ENCODE measurements at places on chromosomes 5 and 9.

DNA sequence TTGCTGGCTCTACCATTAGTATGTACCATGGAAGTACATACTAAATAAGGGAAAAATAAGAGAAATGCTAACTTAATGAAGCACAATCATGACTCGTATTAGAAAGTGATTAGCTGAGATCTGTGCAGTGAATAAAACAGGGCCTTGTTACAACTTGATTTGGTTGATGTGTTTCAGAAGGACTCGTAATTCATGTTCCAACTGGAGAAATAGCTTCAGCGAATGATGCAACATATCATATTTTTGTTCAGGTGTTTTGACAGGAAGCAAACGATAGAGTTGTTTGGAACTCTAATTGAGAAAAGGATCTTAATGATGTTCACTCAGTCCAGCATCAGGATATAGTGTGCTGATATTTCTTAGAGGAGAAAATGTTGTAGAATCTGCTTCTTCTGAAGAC, 474.6 kb upstream of the WWC1 start:
- DNase-seq = no peak

DNA sequence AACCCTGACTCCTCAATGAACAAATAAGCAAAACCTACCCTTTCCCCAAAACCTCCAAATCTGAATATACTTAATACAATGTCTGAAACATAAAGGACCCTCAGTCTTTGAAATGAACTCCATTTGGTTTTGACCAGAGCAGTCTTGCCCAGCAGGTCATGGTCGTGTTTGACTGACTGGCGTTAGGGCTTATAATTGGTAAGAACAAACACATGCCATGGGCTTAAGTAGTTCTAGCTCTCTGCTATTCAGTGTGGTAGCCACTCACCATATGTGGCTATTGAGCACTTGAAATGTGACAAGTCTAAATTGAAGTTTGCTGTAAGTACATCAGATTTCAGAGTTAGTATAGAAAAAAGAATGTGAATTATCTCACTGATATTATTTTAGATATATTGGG, 42.1 kb downstream of the LRRTM2 start:
- DNase-seq = no peak

- DNase-seq = no peak
Measured at GRCh38 chr5:91010090-91010489, 373.0 kb downstream of the ARRDC3 start.

DNA sequence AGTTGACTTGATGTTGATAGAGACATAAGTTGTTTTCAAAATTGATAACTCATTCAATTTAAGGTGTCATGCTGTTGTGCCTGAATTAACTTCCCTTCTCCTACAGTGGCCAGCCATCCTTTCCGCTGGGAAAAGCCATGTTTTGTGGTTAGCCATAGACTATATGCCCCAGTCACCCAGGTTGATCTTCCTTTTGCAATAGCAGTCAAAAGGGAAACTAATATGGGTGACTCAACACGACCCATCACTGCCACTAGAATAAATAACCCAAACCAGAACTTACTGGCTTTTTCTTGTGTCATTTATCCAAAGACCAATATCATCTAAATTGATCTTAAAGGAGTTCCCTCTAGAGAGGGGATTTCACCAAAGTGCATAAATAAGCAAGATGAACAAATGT, 87.4 kb downstream of the PTCD2 start:
- DNase-seq = no peak

- DNase-seq = no peak
Measured at GRCh38 chr9:19032406-19032805, 603 bp downstream of the SAXO1 start.

DNA sequence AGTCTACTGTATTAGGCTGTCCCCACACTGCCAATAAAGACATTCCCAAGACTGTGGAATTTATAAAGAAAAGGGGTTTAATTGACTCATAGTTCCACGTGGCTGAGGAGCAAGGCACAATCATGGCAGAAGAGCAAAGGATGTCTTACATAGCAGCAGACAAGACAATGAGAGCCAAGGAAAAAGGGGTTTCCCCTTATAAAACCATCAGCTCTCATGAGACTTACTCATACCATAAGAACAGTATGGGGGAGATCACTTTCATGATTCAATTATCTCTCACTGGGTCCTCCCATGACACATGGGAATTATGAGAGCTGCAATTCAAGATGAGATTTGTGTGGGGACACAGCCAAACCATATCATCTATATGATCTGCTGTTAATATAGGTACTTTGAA, 14.8 kb upstream of the FSTL4 start:
- no peak for DNase-seq

DNA sequence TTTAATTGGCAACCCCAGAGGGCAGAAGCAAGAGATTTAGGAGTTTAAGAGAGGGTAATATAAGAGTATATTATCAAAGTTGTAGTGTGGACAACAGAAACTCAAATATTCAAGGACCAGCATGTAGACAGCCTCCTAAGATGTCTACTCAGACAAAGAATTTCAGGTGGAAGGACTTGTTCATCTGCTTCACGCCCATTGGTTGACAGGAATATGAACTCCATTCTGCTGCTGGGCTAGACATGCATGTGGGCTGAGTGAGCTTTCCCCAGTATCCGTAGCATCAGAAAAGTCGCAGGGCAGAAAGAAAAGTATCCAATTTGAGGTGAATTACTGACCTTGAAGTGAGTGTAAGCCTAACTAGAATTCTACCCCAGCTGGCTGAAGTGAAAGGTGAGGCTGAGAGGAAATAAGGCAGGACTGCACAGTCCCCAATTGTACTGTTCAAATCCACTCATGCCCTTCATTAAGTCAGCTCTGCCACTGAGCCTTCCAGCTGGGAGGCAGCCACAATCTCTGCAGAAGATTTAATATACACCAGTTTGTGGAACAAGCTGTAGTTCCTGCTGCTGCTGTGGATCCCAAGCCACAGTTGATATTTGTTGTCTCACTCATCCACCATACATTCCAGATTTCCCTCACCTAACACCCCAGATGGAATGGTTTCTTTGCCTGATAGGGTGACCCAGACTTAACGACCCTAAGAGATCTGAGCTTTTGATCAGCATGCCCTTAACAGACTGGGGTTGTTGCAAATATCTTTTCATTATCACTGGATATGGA, 41.2 kb downstream of the PDCD1LG2 start:
- DNase-seq = no peak

- DNase-seq = peak; percentile 11
Measured at GRCh38 chr5:55159763-55160492, at the start of gene GPX8. Gene GPX8, plus strand, starts transcription at chr5:55160171. Its CDS starts 22 bp downstream, at chr5:55160193.

DNA sequence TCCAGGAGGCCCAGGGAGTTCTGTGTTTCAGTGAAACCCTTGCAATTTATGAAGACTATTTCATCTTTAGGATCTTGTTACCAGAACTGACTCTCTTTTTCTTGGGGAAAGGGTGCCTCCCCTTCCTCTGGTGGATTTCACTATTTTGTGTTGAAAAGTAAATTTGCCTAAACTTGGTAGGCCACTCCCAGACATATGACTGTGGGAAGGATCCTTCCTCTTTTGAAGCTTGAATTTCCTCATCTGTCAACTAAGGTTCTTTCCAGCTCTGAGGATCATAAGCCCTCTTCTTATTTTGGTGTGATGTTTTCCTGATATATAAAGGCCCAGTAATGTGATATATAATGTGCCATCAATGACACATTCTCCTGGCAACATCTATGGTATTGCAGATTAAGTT, 59.1 kb upstream of the ZFAND5 start:
- DNase-seq = no peak

- no peak for DNase-seq
Measured at GRCh38 chr5:101103874-101104273, 200.8 kb upstream of the ST8SIA4 start.

DNA sequence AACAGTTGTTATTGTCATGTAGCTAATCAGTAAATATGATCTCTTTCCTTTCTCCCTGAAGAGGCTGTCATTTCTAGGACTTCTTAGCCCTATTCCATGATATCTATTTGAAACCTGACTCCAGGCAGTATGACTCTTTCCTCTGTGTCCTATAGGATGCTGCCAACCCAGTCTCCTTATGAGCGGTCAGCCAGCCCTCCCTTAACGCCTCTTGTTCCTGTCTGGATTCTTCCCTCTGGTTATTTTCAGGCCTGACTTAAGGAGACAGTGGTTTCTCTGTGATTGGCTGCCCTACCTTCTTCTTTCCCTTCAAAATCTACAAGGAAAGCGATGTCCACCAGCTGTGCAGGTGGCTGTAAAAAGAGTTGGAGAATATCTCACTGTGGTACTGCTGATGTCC, 19.4 kb upstream of the C5orf63 start:
- DNase-seq = no peak

DNA sequence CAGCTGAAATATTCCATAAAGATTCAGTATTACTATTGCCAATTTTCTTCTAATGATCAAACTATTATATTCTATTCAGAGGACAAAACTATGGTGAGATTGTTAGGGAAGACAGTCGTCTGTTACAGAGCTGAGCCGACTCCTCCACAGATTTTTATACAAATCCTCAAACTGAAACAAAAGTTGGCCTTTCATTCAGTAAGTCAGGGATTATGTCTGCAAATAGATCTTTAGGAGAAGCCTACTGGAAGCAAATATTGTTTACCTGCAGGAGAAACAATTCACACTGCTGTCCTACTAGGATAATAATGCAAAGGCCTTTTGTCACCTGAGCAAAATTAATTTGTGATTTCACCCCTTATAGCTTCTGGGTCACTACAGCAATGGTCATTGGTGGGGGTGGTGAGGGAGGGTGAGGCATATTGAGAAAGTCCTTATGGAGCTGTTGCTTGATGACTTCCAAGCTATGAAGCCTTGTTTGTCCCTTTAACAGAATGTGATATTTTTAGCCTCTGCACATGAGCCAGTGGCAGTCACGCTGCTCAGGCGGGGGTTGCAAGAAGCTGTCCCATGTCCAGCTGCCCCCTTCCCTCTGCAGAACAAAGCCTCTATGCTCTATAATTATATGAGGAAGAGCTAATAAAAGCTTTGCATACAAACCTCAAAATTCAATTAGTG, 200.5 kb upstream of the KLF9 start:
- no peak for DNase-seq

GRCh38 chr5:43290726-43291125, 22.5 kb downstream of the HMGCS1 start:
- DNase-seq = no peak

DNA sequence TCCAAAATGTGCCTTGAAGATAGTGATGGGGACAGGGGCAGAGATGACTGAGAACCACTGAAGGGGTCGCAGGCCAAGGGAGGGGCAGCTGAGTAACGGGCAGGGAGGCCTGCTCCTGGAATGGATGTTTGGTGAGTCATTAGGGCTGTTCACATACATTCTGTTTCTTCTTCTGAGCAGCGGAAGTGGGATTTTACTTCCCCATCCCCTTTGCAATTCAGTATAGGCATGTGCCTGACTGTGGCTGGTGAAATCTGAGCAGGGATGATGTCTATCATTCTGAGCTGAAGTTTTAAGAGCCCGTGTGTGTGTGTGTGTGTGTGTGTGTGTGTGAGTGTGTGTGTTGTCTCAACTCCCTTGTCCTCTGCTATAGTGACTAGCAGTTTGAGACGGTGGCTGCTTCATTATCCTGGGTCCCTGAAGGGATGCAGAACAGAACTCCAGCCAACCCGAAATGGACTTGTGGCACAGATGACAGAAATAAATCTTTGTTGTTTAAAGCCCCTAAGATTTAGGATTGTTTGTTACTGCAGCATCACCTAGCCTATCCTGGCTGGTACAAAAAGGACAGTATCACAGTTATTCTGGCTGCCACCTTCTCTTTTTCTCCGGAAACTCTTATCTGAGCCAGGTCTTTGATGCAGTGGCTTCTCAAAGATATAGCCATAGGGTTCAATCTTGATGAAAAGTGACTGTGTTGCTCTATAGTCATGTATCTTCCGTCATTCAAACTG, 29.2 kb upstream of the TGFBI start:
- no peak for DNase-seq

DNA sequence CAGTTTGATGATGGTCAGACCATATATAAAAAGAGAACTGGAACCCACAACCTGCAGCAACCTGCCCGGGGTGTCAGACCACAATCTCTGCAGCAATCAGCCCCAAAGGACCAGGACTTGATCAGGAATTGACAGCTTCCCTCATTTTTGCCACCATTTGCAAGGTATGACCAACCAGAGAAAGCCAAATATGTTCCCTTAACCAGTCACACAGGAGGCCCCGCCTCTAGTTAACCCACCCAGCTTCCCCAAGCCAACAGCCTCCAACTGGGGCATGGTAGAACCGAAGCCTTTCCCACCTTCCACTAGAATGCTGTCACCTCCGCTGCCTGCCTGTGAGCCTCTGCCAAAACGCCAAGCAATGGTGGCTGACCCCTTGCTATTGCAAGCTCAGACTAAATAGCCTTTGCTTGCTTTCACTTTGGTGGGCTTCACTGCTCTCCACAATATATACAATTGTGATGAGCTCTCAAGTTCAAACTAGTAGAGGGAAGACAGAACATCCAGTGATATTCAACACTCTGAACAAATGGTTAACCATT, 86.3 kb downstream of the AK8 start:
- DNase-seq = no peak

GRCh38 chr5:103780794-103781193, 218.2 kb upstream of the NUDT12 start:
- no peak for DNase-seq

GRCh38 chr5:53109056-53109442, 508 bp downstream of the MOCS2 start:
- no peak for DNase-seq

DNA sequence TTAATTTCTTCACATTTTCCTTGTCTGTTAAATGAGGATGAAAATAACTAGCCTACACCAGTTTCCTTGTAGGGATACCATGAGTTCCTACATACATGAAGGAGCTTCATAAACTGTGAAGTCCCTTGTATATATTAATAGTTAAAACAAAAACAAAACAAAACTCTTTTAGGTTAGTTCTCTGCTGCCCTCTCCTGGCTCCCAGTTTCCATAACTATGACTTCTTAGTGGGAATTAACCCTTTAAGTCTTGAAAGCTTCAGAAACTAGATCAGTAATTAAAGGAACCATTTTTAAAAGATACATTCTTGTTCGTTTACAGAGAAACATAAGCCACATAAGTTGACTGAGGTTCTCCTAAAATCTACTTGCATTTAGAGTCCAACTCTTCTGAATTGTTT, 500.0 kb upstream of the C9orf72 start:
- peak; percentile 31 for DNase-seq

GRCh38 chr5:111237470-111237869, 13.3 kb downstream of the CAMK4 start:
- no peak for DNase-seq

DNA sequence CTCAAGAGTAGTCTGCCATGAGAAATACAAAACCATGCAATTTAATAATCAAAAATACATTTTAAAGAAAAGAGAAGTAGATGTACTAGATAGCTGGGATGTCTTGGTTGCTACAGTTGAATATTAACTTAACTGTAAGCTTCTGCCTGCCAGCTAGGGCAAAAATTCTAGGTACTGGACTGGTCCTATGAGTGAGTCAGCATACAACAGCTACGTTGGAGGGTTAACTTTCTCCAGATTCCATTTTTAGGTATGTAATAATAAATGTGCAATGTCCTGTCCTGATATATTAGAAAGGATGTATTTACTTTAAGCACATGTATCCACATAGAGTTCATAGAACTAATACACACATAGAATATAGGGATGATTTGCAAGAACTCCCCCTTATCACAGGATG, 230.1 kb downstream of the CAAP1 start:
- no peak for DNase-seq

- DNase-seq = no peak
Measured at GRCh38 chr5:113271015-113271414, 163.8 kb downstream of the TSSK1B start.

Measured in NCI-H187 (cell line).